ENCODE measurements at places on chromosomes 7 and 10.

GRCh38 chr7:127954357-127954748, 76.9 kb downstream of the LRRC4 start:
- DNase-seq, result no peak

GRCh38 chr10:60910543-60910942, 33.4 kb downstream of the RHOBTB1 start:
- no peak for DNase-seq

DNA sequence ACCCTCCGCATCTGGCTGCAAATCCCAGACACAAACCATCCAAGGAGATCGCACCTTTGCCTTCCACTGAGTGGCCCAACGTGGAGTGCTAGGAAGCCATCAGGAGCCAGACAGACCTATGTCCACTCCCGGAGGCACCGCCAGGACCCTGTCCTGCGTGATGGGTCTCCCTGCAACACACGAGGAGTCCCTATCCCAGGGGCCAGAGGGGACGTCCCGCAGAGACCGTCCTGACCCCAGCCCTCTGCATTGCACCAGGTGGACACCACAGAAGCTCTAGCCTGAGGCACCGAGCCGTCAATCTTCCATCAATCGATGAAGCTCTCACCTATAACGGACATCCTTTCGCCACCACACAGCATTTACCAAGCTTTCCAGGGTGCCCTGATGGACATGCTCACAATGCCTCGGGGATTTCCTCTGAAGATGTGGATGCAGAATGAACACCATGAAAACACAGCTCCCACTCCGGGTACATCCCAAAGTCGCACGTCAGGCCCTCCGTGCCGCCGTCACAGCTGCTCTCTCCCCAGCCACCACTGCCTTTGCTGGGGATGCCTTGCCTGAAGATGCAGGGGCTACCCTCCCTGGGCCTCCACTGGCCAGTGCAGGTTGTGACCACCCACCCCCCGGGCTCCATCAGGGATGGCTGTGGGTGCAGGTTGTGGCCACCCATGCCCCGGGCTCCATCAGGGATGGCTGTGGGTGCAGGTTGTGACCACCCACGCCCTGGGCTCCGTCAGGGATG, 54.1 kb downstream of the PTPRN2 start:
- no peak for DNase-seq

DNA sequence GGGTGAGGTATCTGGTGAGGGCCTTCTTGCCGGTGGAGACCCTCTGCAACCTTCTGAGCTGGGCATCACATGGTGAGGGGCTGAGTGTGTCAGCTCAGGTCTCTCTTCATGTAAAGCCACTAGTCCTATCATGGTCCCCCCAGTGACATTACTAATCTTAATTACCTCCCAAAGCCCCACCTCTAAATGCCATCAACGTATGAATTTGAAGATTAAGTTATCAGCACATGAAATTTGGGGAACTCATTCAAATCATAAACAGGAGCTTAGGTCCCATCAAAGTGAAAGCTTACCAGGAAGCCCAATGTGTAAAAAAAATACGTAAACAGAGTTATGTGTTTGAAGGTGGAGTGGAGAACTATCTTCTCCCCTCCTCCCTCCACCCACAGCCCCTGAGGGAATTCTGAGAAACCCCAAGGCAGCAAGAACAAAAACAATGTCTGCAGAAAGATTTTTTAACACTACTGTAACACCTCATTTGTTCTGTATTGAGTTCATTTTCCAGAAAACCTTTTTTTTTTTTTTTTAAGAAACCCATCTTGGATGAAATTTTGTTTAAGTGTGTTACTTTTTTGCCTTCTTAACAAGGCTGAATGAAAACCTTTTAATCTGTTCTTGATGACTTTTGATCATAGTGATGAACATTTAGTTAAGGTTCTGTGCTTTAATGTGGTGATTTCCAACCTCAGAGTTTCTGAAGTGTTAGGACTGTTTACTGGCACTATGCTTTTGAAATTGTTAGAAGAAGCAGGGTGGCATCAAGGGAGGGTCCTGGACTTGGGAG, 19.1 kb upstream of the PCGF5 start:
- no peak for DNase-seq

DNA sequence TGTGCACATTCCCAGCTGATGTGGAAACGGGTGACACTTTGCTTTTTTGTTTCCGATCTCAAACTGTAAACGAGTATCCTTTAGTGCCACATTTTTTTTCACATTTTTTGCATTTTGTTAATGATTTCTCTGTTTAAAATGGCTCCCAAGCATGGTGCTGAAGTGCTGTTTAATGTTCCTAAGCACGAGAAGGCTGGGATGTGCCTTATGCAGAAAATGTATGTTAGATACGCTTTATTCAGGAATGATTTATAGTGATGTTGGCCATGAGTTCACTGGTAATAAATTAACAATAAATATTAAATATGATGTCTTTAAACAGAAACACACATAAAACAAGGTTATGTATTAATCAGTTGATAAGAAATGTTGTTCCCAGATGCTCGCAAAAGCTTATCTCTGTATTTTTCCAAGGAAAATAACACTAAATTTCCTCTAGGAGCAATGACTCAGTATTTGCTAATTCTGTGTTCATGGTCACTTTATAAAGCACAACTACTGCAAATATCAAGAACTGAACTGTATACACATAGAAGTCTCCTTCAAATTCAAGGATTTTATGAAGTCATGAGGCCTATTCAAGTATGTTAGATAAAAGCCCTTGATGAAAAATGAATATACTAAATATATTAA, 305.9 kb upstream of the SMIM30 start:
- DNase-seq, result no peak

GRCh38 chr10:99674762-99675161, 15.5 kb downstream of the ENTPD7 start:
- no peak for DNase-seq

DNA sequence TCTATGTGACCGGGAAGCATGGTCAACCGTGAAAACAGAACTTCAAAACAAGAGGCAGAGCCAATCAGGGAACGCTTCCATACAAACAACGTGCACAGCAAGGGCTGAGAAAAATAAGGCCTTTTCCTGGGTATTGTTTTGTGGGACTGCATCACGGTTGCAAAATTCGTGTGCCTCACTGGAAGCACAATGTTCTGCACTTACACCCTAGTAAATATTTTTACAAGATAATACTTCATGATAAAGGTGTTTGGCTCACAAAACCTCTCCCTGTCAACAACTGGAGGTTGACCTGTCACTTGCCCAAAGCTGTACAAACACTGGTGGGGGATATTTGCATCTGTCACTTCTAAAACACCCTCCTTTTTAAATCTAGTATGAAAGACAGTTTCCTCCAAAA, 37.0 kb downstream of the KLF6 start:
- no peak for DNase-seq

- no peak for DNase-seq
Measured at GRCh38 chr10:24363070-24363469, 154.1 kb downstream of the KIAA1217 start.

- no peak for DNase-seq
Measured at GRCh38 chr7:28362182-28362581, 50.1 kb upstream of the CREB5 start.

DNA sequence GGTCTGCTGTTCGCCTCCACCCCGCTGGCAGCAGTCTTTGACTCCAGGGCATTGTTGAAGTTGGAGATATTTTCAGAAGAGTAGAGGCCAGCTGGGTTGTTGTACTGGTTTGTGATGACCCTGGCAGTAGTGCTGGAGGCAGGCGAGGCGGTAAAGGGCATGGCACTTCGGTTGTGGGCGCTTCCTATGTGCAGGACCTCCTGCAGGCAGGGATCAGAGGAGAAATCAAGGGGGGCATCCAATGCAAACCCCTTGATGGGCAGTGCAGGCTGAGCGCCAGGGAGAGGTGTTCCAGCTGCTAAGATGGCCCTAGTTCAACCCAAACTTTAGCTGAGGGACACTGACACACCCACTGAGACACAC, 27.0 kb downstream of the PDLIM1 start:
- DNase-seq, result no peak

GRCh38 chr7:30884881-30885280, 26.8 kb upstream of the AQP1 start:
- DNase-seq, result no peak

- DNase-seq, result no peak
Measured at GRCh38 chr7:33793616-33794015, 111.7 kb upstream of the BMPER start.

- DNase-seq, result no peak
Measured at GRCh38 chr10:47176206-47176902, 123.6 kb upstream of the GDF10 start.

DNA sequence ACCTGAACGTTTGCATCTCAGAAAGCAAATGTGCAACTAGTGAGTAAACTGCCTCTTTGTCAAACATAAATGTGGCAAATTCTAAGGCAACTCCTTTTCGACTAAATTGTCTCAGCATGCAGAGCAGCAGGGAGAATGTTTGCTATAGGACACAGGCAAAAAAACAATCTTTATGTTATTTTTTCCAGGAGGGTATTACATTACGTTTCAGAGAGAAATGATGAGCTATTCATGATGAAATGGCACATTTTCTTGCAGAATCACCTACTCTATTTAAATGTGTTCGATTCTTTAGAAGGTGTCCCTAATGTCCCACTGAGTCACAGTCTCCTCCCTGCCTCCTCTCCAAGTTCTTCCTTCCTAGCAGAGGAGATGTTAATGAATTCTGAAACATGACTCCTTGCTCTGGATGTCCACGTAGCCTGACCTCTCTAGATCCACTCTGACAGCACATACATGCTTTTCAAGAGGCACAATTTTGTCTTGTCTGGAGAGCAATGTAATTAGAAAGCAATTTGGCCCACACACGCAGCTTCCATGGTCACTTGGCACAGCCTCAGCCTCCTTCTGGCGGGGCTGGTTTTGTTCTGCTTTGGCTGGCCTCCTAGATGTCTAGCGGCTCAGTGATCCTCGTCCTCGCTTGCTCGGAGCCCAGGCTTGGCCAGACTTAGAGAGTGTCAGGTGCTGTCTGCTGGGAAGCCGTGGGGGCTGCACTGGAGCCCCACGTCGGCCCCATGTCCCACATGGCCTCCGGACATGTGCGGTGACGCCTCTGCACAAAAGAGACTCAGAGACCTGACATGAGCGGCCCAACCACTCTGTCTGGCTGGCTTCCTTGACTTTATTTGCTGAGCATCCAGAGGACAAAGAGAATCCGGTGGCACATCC, 125.7 kb upstream of the ZNF438 start:
- DNase-seq, result no peak

GRCh38 chr7:144048648-144049047, at the start of gene OR2A5:
TSS of gene OR2A5 (plus strand) at chr7:144048948. CDS start at chr7:144050402, 1,454 bp downstream.
- no peak for DNase-seq

GRCh38 chr7:129343099-129343700, 91.0 kb upstream of the STRIP2 start:
- DNase-seq, result no peak

Data from stimulated activated CD8-positive, alpha-beta memory T cell treated with anti-CD3 and anti-CD28 coated beads, Interleukin-7, amount 100 ng/mL, for 24 hours (primary cell).